Epithelial cell of proximal tubule (primary cell): ENCODE measurements at places on chromosomes 11 and 22. TPM values are rescaled to one million over a fixed set of nuclear protein-coding genes. Genes with fewer than 3 reads are reported as not detected.

Gene H19
- total RNA-seq = 0.36 and 11.8 TPM in 2 replicates

Gene OR51E2
- not detected in 2 replicates for total RNA-seq

Gene SCGB1D2
- total RNA-seq = not detected in 2 replicates

Gene IGLL5
- total RNA-seq = not detected in 2 replicates

Gene SERPIND1
- not detected in 2 replicates for total RNA-seq

Gene CYB5R2
- 17.9 and 18.7 TPM in 2 replicates for total RNA-seq

Gene OR5A1
- total RNA-seq = not detected in 2 replicates

- no peak for DNase-seq
These were observed 24.1 kb downstream of the DGCR2 start for GRCh38 chr22:19098157-19098556.

GRCh38 chr11:62171261-62171723, 18.7 kb upstream of the SCGB1D1 start:
- DNase-seq = peak; percentile 56

GRCh38 chr11:2897048-2897447, 11.5 kb upstream of the CDKN1C start:
- no peak for DNase-seq

DNA sequence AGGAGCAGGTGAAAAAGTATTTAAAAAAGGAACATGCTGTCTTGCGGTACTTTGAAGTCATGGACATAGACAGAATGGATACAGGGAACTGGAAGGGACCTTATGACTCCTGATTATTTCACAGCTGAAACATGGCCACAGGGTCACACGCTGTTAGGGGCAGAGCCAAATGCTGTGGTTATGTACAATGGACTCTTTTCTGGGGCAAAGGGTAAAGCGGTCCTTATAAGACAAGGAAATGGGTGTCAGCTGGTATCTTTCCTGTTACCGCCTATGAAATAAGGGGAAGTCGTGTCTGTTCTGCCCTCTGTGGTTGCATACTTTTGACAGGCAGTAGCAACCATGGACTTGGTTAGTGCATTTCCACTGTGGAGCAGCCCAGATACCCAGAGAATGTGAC, 12.8 kb upstream of the ST14 start:
- DNase-seq = no peak

GRCh38 chr11:12505183-12505582, 127.8 kb downstream of the PARVA start:
- no peak for DNase-seq

- no peak for DNase-seq
These were observed 84.9 kb downstream of the ME3 start for GRCh38 chr11:86587264-86588193.

DNA sequence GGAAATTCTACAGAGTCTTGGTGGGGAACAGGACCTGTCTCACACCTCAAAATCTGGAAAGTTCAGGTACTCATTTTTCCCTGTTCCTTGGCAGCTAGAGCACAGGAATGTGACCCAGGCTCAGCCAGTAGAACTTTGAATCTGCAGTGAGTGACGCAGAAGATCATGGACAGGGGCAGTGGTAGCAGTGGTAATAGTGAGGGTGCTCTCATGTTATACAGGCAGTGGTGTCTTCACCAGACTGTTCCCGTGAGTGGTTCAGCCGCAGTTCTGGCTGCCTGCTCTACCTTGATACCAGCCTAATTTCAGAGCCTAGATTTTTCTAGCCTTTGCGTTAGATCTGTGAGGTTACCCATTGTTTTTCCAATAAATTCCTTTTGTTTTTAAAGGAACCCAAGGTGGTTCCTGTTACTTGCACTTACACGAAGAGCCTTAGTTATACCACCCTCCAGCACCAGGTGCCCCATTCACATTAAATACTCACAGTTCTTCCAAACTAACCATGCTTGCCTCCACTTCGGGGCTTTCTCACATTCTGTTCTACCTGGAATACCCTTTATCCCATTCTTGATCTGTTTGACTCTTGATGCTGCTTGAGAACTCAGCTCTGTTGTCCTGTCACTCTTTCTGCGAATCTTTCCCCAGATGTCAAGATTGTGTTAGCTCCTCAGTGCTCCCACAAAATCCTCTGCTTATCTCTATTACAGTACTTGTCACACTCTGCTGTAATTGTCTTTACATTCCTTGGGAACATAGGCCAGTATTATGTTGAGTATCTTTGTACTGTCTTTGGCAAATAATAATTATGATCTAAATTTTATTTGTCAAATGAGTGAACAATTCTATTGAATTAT, 47.8 kb downstream of the SWAP70 start:
- no peak for DNase-seq

GRCh38 chr11:43554148-43554473, 126.4 kb upstream of the HSD17B12 start:
- DNase-seq = no peak

DNA sequence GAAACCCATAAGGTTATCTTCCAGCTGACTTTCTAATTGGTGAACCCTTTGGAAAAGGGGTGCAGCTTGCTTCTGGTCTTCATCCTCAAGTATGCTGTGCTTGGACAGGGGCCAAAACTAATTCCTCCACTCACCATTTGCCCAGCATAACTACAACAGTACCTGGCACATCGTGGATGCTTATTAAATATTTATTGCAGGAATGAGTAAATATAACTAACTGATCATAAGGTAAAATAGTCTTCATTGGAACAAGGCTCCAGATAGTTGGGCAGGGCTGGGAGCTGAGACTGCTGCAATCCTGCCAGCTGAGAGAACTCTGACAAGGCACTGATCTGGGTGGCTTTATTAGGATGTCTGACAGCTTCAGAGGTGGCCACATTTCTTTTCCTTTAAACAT, 2.4 kb upstream of the SIDT2 start:
- no peak for DNase-seq
